ENCODE measurements at places on chromosomes 3 and 15.

DNA sequence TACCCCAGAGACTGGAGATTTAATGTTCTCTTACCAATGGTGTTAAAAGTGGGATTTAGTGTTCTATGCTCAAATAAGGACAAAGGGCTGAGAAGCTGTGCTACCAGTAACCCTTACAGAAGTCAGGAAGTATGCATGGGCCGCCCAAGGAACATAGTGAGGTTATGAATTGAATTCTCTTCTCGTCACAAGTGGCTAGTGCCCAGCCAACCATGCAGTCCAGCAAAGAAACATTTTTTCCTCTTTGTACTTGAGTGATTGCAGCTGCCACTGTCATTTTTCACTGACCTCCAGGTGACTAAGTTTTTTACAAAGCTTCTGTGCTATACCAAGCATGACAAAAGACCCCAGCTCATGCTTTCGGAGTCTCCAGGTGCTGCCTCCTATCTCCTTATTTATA lies 110.6 kb upstream of the DCBLD2 start:
- no peak for DNase-seq

DNA sequence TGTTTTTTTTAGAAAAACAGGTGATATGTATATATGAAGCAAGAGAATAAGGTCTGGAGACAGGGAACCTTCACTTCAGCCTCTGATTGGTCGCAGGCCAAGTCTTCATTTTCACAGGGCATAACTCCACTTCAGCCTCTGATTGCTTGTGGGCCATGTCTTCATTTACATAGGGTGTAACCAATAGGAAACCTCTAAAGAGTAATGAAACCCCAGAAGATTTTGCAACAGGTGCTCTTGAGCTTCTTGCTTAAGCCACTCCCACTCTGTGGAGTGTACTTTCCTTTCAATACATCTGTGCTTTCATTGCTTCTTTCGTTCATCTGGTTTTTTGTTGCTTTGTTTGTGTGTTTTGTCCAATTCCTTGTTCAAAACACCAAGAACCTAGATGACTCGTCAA lies 22.6 kb upstream of the SCG3 start:
- DNase-seq, result no peak

GRCh38 chr3:173055228-173055933 lies 85.7 kb downstream of the SPATA16 start:
- no peak for DNase-seq

GRCh38 chr3:26068890-26069289 lies 279.0 kb downstream of the OXSM start:
- no peak for DNase-seq

GRCh38 chr15:96232335-96232734 lies 98.2 kb upstream of the NR2F2 start:
- DNase-seq, result no peak

DNA sequence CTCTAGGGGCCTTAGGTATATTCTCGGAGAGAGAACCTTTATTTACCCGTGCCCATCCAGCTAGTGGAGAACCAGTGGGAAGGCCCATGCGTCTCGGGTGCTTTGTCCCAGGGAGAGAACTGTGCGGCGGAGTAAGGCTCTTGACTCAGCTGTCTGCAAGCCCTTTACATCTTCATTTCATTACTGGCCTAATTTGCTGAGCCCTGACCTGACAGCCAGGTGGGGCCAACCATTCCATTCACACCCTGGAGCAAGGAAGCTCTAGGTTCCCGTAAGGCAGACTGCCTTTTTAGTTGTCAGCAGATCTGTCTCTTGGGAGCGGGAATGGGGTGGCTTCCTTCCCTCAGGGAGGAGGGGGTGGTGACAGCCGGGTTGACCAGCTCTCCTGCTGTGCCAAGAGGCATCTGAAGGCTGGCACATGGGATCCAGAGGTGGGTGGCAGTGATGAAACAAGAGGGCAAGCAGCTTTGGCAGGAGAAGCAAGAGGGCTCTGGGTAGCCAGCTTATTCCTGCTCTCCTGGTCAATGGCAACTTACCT lies 36.4 kb downstream of the SV2B start:
- no peak for DNase-seq

DNA sequence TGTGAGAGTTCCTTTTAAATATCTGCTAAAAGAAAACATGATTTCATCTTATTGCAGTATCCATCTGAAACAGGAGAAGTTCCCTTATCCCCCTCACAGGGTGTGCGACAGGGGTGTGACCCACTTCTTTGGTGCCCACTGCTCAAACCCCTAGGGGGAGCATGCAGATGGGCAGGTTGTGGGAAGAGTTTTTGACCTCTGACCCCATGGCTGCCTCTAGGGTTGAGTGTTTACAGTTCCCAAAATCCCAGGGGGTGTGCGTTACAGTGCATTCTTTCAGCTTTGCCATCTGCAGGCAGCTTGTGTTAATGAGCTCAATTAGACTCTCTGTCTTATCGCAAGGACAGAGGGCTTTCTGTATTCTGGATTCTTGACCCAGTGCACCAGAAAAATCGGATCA lies 443.2 kb upstream of the FRG2C start:
- DNase-seq, result no peak

GRCh38 chr15:79089331-79089889 lies 1.2 kb downstream of the RASGRF1 start:
- DNase-seq, result no peak

DNA sequence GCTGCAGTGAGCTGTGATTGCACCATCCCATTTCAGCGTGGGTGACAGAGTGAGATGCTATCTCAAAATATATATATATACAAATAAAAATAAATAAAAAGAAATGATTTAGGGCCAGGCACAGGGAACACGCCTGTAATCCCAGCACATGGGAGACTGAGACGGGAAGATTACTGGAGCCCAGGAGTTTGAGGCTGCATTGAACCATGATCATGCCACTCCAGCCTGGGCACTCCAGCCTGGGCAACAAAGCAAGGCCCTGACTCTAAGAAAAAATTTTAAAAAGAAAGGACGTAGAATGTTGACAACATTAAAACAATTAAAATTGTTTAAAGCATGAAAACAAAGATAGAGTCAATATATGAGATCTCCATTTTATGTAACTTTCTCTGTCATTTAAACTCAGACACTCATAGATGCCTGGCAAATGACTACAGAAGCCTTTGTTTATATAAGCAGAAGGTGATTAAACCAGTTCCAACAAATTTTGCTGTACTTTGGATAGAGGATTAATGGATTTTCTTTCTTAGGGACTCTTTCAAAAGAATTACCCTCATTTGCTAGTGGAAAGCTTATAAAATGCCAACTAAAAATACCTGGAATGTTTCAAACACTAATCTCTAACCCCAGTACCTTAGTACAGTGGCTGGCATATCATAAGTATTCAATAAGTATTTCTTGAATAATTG lies 10.7 kb upstream of the TRPM7 start:
- no peak for DNase-seq

DNA sequence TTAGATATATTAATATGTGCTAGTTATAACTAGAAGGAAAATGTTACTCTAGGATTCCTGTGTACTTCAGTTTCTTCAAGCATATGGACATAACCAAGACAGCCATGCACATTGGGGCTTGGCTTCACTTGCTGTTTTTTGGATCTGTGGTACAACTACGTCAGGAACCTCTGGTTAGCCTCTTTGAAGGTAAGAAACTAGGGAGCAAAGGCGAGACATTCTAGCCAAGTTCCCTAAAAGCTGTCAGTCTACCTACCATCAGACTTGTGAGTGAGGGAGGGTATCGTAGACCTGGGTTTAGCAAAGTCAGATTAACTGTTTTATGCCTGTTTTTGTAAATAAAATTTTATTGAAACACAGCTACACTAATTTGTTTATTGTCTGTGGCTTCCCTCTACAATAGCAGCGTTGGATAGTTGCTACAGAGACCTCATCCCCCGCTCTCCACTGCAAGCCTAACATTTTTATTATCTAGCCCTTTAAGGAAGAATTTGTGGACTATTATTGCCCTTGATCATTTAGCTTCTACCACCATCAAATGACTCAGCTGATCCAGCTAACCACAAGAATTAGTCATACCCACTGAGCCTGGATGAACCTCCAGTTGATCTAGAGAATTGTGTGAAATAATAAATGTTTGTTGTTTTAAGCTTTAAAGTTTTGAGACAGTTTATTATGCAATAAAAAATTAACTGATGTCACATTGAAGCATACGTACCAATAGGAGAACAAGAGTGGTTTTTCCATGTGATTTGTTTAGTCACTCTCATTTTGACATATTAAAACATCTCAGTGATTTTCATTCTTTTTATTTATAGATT lies 58.1 kb downstream of the RSRC1 start:
- no peak for DNase-seq

GRCh38 chr3:197041875-197042488 lies 12.4 kb upstream of the MELTF start:
- no peak for DNase-seq

DNA sequence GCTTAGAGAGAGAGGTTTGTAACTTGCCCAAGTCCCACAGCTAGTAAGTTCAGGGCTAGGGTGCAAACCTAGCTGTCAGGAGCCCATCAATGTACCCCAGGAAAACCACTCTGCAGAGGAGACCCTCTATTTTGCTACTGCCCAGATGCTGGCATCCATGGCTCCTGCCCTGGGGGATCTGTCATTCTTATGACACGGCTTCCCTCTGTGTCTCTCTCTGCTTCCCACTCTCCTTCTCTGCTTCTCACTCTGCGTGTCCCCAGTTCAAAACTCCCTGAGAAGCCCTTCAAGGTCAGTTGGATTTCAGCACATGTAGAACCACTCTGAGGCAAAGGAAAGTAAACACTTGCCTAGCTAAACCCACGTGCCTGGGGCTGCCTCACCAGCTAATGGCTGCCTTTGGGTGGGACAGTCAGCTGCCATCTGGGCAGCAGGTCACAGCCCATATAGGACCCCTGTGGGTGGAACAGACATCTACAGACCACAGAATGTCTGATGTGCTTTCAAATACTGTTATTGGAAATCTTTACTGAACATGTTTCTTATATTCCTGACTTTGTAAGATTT lies 29.4 kb upstream of the SLCO2A1 start:
- no peak for DNase-seq

DNA sequence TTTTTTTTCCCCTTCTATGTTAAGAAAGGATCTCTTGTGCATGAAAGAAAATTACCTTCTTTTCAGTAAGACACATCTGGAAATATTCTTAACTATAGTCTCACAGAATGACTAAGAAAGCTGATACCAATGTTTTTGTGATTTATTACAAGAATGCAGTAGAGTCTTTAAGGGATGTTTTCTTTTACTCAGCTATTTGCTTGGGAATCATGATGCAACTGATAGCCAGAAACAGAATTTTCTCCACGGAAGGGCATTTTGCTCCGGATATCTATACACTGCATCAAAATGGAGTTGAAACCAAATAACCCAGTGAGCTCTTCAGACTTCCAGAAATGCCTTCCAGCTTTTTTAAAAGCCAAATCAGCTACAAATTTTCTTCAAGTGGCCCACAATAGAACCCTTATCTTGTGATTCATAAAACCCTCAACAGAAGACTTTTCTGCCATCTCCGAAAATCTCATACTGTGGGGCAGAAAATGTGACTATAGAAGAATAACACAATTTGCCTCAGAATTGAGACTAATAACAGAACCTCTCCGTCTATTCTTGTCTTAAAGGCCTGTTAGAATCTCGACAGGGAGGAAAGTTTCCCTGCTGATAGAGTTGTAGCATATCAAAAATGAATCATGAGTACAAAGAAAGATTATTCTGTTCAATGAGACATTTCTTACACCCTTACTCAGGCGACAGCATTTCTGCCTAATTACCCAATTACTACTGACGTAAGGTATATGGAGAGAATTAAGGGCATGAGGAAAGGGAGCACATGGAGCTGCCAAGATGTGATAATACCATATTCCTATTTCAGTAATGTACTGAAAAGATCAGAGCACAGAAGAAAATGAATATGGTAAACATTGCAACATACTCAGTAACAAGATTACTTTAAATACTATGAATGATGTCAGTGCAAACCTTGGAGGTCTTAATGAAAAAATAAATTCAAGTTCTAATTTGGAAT lies 900.1 kb downstream of the ROBO1 start:
- DNase-seq, result no peak

- no peak for DNase-seq
Measured at GRCh38 chr15:43911235-43911781, 84.5 kb downstream of the WDR76 start.

DNA sequence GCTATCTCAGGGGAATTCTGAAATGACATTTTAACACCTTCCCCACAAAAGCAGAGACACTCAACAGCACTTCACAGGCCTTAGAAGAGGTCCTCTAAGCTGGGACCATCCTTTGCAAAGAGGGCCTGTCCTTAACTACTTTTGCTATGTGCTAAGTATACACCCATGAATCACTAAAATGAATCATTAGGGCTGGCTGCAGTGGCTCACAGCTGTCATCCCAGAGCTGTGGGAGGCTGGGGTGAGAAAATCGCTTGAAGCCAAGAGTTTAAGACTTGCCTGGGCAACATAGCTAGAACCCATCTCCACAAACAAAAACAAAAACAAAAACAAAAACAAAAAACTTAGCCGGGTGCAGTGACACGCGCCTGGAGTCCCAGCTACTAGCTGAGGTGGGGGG lies 53.9 kb upstream of the MELTF start:
- DNase-seq, result no peak

- DNase-seq, result no peak
Measured at GRCh38 chr3:108319428-108320082, 23.2 kb downstream of the HHLA2 start.

DNA sequence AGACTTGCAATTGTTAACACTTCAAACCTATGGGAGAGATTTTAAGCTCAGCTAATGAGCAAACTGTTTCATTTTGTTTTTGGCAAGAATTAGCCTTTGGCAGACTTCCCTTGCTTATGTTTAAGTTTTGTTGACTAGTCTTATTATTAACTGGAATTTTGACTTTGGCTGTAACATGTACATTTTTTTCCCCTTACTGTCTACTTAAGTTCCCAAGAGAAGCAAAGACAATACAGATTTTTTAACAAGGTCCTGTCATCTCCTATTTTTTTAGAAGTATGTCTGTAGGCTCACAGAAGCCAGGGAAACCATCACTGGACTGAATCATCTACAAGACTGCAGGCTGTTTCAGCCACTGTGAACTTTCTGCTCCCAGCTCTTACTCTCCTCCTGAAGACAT lies 74.3 kb downstream of the DGKG start:
- peak; percentile 10 for DNase-seq

- no peak for DNase-seq
Measured at GRCh38 chr3:16512435-16513140, 911 bp downstream of the RFTN1 start.

- no peak for DNase-seq
Measured at GRCh38 chr3:55505776-55506175, 18.7 kb upstream of the WNT5A start.

- DNase-seq, result no peak
Measured at GRCh38 chr15:57377478-57377847, 1.2 kb downstream of the CGNL1 start.

- no peak for DNase-seq
Measured at GRCh38 chr3:39075910-39076309, 24.1 kb downstream of the WDR48 start.
